Activated T-cell treated with anti-CD3 and anti-CD28 coated beads, Interleukin-2, amount 50 U/mL, for 4 hours (primary cell): ENCODE measurements at places on chromosomes 1 and 21. TPM values are rescaled to one million over a fixed set of nuclear protein-coding genes. Genes with fewer than 3 reads are reported as not detected.
A peak's percentile ranks its signal among the peaks of the same experiment; 100 is the strongest.

GRCh38 chr1:16145662-16146278, 10.1 kb downstream of the EPHA2 start:
- no peak for DNase-seq

DNA sequence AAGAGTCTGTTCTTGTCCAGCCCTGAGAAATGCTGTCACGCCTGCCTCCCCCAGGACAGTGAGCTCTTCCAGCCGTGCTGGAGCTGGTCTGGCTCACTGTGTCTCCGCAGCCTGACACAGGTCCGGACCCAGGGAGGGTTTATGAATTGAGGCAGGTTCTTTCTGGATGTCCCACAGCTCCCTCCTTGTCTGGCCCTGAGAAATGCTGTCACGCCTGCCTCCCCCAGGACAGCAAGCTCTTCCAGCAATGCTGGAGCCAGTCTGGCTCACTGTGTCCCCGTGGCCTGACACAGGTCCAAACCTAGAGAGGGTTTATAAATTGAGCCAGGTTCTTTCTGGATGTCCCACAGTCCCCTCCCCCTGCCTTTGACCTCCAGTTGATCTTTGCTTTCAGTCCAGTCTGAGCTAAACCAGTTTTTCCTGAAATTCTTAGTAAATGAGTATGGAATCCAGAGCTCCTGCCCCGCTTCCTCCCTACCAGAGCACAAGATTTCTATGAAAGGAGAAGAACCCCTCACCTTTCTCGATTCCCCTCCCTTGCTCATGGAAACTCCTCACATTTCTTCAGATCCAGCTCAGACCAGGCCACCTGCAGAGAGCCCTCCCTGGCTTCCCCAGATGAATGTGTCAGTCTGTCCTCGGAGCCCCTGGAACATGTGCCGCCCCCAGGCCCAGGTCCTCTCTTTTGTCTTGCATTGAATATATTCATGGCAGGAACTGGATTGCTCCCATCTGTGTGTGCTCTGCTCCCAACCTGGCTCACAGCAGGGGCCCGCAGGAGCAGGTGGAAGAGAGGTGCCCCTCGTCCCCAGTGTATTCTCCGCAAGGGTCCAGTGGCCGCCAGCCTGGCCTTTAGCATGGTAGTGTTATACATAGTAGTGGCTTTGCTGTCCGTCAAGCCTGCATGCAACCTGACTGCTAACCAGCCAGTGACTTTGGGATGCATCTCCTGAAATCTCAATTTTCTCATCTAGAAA, 116.3 kb downstream of the EPHB2 start:
- DNase-seq, result no peak

- peak; percentile 58 for DNase-seq
These were observed 2.3 kb downstream of the KLHDC8A start for GRCh38 chr1:205354259-205355074.

DNA sequence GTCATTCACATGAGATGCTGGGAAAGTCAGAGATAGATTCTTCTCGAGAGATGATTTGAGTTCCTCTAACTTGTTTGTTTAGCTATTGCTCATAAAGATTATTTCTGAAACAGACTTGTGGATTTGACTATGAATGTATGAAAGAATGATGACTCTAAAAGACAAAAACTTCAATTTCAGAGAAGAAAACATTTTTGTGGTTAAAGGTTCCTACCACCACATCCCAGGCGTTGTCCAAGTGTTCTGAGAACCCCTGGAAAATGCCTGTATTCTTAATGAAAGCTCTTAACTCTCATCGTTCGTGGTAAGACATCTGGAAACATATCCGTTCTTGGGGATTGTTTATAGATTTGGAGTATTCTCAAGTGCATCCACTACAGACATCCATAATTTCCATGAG, 228.7 kb downstream of the BARHL2 start:
- no peak for DNase-seq

Gene SPRR2D
- total RNA-seq, result not detected

DNA sequence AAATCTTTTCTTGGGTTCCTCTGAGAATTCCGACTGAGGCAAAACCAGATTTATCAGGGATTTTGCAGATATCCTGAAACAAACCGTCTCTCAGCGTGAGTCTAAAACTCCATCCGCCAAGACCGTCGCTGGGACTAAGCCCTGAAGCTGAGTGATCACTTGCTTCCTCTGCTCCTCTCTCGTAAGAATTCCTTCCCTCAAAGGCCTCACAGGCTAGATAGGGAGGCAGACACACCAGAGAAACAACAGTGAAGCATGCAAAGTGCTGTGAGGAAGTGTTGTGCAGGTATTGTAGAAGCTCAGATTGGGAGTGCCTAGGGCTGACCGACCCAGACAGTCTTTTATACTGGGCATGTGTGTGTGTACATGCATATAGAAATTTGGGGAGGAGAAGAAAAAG, 119.1 kb downstream of the RGS7 start:
- no peak for DNase-seq

DNA sequence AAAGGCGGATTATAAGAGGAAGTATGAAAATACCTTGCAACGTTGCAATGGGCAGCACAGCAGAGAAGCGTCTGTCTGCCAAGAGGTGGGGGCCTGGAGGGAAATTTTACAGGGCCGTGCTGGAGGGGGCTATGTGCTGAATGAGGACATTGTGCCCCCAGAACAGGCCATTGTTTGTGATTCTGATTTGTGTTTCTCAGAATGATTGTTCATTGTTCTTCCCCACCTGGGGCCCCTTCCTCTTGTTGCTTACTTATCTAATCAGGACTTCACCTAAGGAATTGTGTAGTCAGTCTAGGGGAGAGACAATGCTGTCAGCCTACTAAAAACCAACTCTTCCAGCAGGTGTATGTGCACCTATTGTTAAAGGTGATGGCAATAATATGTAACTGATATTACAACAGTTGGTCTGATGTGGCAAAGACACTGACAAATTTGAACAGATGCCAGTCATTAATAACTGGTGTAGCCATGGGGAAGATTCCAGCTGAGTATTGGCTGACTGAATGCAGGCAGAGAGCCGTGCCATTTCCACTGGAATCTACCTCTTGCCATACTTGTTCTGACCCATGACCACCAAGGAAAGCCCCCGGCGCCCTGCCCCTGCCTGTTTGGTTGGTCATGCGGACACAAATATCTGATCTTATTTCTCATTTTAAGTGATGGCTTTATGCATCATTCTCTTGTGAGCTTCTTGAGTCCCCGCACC, 45.2 kb upstream of the PSEN2 start:
- DNase-seq, result no peak

DNA sequence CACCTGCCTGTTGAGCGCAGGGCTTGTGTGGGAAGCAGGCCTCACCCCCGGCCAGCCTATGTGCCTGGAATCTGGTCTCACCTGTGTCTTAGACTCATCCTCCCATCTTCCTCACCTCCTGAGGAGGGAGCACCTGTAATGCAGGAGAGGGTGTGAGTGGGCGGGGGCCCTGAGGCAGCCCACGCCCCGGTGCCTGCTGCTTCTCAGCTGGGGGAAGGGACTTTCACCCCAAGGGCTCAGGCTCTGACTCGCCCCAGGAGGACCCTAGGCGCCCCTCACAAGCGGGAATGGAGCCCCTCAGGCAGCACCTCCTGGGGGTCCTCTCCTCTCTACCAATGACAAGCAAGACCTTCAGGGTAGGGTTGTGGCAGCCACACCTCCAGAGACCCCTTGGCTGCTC, 6.7 kb upstream of the ZNF670 start:
- no peak for DNase-seq

Gene REN
- not detected for total RNA-seq

Gene LMX1A
- not detected for total RNA-seq

Gene PRDM2
- total RNA-seq, result 44.5 TPM
